Ecto neural progenitor cell (in vitro differentiated cells): ENCODE measurements at places on chromosomes 6 and 20.
A peak's percentile ranks its signal among the peaks of the same experiment; 100 is the strongest.

DNA sequence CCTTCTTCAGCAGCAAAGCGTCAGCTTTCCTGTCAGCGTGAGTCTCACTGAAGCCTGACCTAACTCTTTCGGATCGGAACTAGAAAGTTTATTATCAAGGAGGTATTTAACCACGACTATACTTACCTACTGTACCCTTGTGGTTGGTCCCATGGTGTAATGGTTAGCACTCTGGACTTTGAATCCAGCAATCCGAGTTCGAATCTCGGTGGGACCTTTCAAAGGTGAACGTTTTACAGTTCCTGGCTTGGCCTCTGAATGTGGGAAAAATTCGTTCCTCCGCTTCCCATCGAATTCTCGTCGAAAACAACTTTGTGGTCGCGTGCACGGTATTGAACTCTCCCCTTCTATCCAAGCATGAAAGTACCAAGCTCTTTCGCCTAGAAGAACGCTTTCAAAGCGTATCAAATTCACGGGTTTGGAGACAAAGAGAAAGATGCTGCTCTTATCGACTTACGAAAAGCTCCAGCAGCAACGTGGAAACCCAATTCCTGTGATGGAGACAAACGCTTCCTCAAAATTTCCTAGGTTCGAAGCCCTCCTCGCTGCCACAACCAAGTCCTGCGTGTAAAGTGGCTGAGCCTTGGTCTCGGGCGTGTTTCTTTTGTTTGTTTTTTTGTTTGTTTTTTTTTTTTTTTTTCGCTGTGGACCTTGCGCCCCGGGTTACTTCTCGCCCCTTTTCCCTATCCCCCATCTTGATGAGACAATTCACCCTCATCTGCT, 63.7 kb downstream of the GPX5 start:
- DNase-seq: peak; percentile 80

DNA sequence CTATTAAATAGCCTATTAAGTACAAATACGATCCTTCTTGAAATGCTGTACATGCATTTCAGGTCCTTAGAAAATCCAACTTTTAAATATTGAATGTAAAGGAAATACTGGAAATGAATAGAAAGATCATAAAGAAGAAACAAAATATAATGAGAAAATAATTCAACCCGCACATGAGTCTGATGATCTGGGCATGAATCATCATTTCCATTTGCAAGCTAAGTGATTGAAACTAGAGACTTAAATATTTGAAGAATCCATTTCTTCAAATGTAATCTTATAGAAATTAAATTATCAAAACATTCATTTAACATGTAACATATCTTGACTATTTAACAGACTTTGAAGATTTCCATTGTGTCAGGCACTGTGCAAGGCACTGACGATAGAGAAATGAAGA, 977.0 kb downstream of the TFAP2A start:
- DNase-seq: no peak

- DNase-seq: peak; percentile 78
These were observed 55.9 kb upstream of the RREB1 start for GRCh38 chr6:7051780-7052442.

GRCh38 chr6:100595456-100595855, 130.7 kb upstream of the SIM1 start:
- DNase-seq: no peak

DNA sequence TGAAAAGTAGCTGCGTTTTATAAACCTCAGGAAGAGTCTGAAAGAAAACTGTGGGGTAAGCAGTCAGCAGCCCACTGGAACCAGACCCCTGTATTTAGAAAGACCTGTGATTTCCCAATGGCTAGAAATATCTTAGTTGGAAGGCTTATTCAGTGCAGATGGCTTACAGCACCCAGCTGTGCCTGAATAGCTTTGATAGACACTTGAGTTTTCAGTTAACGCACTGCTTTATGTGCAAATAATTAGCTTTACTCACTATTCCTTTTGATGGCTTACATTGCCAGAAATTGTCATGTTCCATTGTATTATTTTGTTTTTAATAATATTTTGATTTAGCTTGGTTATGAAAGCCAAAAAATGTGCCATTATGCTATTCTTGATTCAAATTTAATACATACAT, 465.3 kb upstream of the SYNCRIP start:
- no peak for DNase-seq

DNA sequence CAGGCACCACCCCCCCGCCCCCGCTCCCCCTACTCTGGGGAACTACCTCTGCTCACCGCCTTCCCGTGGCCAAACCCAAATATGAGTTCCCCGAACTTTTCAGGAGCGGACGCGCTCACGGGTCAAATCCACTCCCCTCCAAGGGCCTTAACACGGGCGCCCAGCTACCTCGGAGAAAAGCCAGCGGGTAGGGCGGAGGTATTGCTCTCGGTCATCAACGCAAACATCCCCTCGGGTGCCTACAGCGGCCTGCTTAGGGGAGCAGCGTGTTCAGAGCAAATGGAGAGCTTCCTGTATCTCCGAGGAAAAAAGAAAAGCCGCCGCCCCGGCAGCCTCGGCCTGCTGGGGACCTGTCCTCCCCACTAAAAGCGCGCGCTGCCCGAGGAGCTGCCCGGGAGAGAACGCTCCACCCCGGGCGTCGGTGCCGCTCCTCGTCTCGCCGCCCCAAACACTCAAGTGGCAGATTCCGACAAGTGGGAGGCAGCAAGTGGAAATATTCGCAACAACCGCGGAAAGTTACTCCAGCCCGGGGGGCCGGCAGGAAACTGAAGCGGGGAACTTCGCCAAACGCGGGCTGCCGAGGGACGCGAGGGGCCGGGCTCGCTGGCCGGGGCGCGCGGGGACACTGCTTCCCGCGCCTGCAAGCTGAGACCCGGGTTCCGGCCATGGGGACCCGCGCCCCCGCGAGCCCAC, 699 bp downstream of the PTPRT start:
- DNase-seq: peak; percentile 54

- DNase-seq: no peak
These were observed 121.1 kb downstream of the TNFRSF21 start for GRCh38 chr6:47188588-47189021.

DNA sequence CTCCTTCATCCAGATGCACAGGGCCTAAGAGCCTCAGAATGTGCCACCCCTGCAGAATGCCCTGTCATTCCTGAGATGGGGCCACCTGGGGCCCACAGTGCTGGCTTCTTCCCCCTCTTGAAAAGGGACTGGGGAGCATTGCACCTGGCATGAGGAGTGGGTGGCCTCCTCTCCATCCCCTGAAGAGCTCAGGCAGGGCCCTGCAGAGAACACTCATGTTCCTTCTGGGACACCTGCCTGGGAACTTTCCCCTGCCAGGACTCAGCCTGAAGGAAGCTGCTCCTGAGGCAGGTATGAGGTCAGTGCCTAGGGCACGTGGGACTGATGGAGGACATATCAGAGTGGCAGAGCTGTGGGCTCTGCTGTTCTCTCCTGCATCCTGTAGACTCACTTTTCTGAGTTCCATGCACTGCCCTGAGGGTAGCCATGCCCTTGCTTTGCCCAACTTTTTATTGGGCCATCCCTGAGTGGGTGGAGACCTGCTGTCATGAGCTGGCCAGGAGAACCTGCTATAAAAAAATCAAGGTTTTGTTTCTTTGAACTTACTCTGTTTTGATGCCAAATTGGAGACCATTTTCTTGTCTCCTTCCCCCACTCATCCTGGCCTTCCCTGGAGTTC, 19.5 kb downstream of the CCDC167 start:
- no peak for DNase-seq

DNA sequence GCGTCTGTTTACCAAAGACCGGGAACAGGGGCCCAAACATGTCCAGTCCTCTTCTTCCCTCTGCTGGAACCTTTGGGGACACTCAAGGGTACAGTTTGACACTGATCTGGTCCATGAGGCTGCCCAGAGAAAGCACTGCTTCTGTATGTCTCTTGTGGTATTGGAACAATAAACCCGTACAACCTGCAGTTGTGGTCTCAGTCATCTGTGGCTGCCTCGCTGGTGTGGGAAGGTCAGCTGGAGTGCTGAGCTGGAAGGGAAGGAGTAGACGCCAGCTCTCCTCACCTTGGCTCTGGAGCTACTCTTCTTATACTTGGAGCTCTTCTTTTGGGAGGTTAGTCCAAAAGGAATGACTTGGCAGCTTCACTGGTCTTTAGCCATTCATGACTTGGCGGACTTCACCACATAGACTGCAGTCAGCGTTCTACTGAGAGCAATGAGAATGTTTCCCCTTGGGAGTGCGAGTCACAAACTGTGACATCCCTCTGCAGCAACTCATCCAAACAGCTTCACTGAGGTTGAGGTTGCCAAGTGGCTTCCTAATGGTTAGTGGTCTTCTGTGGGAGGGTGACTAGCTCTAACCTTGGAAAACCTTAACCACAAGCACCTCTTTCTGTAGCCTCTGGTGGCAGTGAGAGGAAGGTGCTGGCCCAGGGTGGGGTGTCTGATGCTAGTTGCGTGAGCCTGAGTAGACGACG, 81.2 kb downstream of the ASXL1 start:
- DNase-seq: no peak

- no peak for DNase-seq
These were observed 6.0 kb upstream of the PTK7 start for GRCh38 chr6:43070028-43070632.

DNA sequence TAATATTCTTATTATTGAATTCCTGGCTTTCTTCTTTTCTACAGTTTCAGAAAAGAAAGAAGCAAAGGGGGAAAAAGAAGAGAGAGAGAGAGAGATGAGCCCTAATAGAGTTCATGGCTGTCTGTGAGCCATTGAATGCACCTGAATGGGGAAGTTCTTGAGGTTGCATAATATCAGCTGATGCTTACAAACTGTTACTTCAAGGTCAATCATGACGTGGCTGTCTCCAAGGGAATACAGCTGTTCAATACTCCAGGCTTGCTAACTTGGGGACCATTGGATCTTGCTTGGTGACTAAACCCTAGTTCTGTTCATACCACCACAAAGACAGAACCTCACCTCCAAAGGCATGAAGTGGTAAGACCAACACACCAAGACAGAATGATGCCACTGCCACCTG, 180.4 kb downstream of the ADGRG6 start:
- DNase-seq: no peak

GRCh38 chr20:56430461-56430860, 18.4 kb downstream of the CASS4 start:
- peak; percentile 31 for DNase-seq

DNA sequence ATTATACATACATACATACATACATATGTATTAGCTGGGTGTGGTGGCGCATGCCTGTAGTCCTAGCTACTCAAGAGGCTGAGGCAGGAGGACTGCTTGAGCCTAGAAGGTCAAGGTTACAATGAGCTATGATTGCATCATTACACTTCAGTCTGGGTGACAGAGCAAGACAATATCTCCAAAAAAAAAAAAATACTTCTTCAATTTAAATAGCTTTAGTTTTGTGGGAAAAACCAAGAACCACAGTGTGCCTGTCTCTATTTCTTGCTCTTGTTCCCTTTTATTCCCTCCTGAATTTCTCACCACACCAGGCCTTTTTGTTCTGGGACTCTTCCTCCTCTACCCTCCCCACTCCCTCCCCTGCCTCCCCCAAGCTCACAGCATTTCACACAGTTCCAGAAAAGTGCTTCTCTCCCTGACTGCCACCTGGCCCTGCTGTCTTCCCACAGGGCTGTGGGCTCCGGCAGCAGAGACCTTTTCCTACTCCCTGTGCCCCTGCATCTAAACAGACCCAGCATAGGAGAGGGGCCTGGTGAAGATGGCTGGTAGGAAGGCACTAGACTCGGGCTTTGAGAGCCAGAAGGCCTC, 1.3 kb downstream of the C20orf203 start:
- no peak for DNase-seq

DNA sequence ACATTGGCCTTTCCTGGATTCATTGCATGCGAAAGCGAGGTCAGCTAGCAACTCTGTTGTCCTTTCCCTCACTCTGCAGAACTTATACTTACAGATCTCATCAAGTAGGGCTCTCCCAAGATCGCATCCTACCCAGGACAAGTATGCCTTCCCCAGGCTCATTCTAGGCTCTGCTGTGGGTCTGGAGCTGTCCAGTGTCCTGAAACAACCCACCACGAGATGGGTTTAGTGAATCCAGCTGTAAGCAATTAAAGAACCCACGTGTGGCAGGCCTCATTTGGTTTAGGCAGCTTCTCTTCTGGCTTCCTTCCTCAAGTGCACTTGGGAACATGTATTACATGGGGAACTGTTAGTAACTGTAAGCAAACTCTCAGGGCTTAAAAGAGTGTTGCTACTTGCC, 406.5 kb upstream of the CHD6 start:
- DNase-seq: peak; percentile 69

DNA sequence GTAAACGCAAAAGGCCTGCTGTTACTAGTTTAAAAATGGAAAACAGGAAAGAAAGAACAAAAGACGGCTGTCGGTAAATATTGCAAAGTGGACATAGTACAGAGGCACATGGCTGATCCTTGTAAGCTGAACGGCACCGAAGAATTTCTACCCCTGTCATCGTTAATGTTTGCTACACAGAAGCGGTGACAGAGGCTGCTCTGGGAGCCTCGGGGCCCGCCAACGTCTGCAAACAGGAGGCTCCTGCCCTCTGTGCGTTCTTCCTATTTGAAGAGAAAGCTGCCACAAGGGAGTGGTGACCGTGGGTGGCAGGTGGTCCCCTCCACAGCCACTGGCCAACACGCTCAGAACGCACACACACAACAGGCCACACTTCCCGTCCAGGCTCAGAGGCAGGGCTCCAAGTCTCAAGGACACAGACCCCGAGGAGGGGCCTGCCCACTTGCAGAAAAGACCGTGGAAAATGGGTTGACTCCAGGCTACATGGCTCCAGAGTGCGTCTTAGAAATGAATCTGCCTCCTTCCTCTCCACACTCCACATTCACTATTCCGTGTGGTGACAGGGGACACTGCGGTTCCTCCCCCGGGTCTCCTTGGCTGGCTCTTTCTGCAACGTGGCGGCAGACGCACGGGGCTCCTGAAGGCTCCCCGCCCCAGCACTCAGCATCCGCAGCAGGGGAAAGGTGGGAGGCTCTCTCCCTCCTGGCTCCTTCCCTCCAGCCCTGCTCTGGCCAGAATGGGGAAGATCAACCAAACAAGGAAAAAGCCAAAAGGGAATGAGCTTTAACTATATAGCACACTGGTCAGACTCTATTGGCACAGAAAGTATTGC, 64.5 kb downstream of the GMPR start:
- no peak for DNase-seq

GRCh38 chr6:156933201-156934068, 156.3 kb downstream of the ARID1B start:
- peak; percentile 67 for DNase-seq

DNA sequence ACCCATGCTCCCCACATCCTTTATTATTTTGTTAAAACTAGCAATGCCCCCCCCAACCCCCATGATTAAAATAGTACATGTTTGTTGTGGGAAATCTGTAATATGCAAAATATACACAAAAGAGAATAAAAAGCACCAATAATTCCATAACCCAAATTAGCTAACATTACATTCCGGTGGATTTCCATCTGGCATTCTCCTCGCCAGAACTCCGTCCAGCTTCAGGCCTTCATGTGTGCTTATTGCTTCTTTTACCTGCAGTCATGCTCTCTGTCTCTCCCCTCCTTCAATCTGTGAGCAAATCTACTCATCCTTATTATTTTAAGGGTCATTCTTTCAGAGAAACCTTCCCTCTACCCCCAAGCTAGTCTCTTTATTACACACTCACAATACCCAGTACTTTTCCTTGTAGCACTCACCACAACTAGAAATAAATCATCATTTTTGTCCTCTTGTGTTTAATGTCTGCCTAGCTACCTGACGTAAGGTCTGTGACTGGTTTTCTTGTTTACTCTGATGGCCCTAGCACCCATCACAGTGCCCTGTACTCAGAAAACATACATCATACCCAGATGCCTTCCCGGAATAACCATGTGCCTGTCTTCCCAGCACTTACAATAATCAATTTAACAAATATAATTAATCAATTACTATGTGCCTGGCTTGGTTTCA, 25.6 kb upstream of the IER3 start:
- no peak for DNase-seq

GRCh38 chr6:132713352-132714134, at the start of gene VNN1:
Gene VNN1, minus strand, starts transcription at chr6:132714055. Its CDS starts 20 bp downstream, at chr6:132714035.
- DNase-seq: no peak
